ENCODE measurements at places on chromosomes 3 and 15.

- DNase-seq: no peak
These were observed 16.9 kb upstream of the MORF4L1 start for GRCh38 chr15:78855746-78856145.

GRCh38 chr3:60771766-60772165 is 479.5 kb downstream of the FHIT start:
- no peak for DNase-seq

GRCh38 chr3:73491287-73491662 is 133.5 kb downstream of the PDZRN3 start:
- DNase-seq: no peak

GRCh38 chr15:36359286-36359685 is 220.1 kb upstream of the CDIN1 start:
- DNase-seq: no peak

DNA sequence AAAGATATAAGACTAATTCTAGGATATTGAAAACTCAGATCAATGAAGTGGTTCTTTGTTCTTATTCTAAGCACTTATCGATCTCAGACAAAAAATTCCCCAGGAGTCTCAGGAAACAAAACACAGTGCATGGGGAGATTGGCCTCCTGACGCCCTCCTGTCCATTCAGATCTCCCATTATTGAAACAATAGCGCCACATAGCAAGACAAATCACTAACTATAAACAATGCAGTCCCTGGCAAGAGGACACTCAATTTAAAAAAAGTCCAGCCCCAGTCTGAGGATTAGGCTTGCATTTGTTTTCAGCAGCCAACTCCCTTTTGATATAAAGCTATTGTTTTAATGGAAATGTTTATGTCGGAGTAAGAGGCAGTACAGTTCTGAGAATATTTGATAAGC is 528.2 kb downstream of the GABRG3 start:
- no peak for DNase-seq

DNA sequence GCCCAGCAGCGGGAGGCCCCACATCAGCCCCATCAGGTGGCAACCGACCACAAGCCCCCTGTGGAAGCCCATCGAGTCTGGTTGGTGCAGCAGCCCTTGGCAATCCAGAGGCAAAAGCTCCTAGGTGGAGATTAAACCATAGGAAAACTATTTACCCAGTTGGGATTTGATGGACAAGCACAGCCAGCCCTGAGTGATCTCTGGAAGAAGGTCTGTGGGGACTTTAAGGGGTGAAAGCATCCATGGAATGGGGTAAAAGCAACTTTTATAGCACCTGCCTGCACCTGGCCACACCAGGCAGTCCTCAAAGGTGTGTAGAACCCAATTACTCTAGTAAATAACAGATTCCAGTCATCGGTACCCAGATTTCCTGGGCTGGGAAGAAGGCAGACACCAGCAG is 206.3 kb downstream of the IGSF11 start:
- DNase-seq: no peak

DNA sequence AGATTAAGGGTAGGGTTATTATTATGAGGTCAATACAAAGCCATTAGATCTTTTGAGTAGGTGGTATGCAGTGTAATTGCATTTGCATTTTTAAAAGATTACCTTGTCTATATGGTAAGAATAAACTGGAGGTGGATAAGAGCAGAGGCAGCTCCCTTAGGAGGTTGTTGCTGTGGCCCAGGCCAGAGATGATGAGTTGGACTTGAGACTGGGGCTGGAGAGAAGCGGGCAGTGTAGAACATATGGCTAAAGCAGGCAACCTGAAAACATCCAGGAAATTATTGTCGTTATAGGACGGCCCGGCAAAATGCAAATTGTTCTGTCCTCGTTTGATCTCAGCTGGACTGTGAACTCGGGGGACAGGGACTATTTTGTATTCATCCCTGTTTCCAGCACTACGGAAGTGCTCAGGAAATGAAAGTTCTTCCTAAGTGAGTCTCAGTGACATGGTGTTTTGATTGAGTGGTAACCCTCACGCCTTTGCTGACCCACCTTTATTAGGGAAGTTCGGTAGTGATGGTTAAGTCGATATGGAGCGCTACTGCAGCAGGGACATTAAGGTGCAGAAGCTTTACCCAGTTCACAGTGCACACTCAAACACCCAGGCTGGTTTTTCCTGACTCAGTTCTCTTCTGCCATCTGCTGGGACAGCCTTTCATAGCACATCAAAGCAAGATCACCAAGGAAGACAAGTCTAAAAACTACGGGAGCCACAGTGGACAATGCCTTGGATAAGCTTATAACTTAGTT is 27.2 kb upstream of the VPS33B start:
- peak; percentile 77 for DNase-seq

- DNase-seq: no peak
These were observed 124.6 kb downstream of the CD47 start for GRCh38 chr3:107966276-107966675.

GRCh38 chr3:18069568-18069967 is 327.1 kb upstream of the TBC1D5 start:
- DNase-seq: no peak

GRCh38 chr3:162122405-162122804 is 625.8 kb downstream of the OTOL1 start:
- no peak for DNase-seq

DNA sequence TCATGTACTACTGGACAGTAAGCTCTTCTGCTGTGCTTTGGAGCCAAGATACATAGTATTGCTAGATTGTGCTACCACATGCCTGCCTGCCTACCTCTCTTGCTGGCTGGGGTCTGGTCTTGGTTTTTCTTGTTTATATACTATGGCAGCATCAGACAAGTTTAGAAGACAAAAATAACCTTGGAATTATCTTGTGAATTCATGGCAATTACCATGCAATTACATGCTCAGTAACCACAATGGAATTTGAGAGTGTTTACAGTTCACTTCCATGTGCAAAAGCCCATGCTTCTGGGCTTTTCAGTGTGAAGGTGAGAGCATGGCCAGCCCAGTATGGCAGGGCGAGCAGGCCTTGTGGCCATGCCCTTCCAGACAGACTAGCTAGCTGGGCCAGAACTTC is 48.0 kb upstream of the C15orf61 start:
- DNase-seq: no peak

DNA sequence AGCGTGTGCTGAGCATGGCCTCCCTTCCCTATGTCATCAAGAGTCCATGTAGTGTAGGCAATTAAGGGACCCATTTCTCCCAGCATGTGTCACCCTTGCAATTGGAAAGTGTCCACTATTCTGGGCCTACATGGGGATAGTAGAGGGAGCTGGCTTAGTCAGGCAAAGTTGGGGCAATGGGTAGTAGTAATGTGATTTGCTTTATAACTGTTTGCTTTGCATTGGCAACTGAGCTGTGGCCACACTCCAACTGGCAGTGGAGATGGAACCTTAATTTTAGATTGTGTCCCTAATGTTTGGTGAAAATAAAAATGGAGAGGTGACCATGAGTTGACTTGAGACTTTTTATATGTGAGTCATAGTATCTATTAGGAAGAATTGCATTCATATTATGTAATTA is 97.7 kb upstream of the SAMMSON start:
- no peak for DNase-seq

- no peak for DNase-seq
These were observed 64.7 kb downstream of the ISG20 start for GRCh38 chr15:88703533-88703932.

DNA sequence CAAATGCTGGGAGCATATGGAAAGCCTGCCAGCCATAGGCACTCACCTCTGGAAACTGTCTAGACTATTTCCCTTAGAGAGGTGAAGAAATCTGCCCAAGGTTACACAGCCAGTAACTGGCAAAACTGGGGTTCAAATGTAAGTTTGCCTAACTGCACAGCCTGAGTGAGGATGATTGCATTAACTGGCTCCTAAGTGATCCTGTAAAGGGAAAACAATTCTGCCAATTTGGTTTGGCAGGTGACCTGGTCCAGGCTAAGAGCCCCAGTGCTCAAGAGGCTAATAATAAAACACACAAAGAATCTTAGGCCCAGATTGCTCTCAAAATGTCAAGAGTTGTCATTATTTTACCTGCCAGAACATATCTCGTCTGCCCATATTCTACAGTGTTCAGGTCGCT is 43.9 kb upstream of the SPRED1 start:
- DNase-seq: no peak

GRCh38 chr3:42265059-42265991 is 660 bp downstream of the CCK start:
- no peak for DNase-seq

DNA sequence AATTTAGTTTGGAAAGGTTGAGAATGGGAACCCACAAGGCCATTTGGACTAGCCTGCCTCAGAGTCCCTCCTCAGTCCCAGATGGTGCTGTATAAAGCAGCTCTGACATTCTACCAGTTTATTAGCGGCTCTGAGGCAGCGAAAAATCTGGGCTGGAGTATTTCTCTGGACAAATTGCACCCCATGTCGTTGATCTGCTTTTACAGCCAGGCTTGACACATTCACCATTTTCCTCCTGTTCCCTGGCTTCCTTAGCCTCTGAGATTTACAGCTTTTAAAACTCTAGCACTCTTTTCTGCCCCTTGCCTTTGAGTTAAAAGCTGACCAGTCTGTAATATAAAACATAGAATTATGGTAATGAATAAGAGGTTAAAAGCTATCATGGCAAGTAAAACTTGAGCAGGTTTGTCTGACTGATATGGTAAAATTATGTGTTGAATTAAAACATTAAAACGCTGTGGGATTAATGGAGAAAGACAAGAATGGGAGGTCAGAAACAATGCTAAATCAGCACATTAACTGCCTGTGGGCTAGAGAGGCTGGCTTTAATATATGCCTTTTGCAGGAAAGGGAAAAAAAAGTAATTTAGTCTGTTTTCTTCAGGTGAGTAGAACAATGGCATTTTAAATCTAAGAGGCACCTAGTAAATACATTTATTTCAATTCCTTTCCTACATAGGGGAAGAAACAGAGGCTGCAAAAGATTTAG is 131.2 kb downstream of the MCTP2 start:
- DNase-seq: no peak

DNA sequence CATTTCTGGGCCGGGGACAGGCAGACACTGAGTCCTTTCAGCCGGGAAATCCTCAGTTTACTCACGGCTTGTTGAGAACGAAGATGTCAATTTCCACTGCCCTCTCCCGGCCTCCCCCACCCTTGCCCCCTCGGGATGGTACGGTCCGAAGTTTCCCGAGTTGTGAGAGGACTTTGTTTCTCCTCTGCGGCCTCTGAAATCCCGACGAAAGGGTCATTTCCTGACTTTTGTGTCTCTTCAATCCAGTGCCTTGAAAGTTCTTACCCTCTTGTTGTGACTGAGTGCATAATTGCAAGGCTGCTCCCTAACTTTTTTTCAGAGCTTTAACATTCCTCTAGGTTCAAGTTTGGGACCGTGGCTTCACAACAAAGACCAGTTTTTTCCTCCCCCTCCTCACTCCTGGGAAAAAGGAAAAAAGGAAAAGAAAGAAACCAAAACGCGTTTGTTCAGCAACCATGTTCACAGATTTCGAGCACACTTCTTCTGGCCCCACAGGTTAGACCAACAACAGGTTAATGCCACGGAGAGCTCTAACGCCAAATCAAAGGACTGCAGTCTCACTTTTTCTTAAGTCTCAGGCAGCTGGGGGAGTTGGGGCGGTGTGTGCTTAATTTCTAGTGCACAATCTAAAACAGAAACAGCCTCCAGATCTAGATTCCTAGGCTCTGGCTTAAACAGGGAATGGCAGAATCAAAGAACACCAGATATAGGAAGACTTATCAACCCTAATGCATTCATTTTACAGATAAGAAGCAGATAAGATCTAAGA is 138.9 kb downstream of the TMCO5A start:
- no peak for DNase-seq

DNA sequence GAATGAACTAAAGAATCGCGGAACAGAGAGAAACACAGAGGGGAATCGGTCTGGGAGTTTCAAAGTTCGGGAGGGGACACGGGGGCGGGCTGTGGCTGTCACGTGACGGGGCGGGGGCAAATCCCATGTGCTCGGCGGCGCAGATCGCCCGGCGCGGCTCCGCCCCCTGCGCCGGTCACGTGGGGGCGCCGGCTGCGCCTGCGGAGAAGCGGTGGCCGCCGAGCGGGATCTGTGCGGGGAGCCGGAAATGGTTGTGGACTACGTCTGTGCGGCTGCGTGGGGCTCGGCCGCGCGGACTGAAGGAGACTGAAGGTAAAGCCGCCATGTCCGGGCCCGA is at the start of gene EIF4G1:
EIF4G1 (plus strand) TSS at position 244 of the 337 bp plus-strand sequence. CDS start 1,191 bp downstream, outside the sequence.
- peak; percentile 87 for DNase-seq

GRCh38 chr3:9721700-9722060 is 9.9 kb upstream of the BRPF1 start:
- DNase-seq: no peak

- DNase-seq: no peak
These were observed 28.8 kb upstream of the SYNM start for GRCh38 chr15:99076109-99076508.

- DNase-seq: no peak
These were observed 337.5 kb upstream of the LMCD1 start for GRCh38 chr3:8164145-8164544.

DNA sequence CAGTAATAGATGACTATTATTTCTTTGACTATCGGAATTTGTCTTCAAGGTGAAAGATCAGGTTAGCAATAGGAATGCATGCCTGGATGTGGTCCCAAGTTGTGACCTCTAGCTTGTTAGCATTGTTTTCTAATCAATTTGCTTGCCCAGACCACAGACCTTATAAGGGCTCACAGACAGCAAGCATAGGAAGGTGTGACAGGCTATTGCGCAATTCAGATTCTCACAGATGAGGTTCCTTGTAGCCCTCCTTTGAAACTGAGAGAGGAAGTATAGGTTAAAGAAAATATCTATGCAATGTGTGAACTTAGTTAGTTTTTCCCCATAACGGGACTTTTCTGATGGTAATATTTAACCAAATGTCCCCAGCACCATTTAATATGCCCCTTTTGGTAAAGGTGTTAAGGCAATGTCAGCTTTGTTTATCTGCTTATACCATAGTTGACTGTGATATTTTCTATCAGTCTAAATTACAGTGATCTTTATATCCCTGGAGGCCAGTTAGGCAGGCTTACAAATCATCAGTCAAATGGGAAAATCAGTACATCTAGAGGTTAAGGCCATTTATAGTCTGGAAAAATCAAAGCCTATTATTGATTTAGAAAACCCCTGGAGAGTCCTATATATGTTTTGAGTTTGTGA is 168.1 kb upstream of the MBNL1 start:
- DNase-seq: no peak

GRCh38 chr3:152609891-152610290 is 225.0 kb upstream of the P2RY1 start:
- DNase-seq: no peak
